ENCODE measurements at places on chromosomes 7 and 10. TPM values are rescaled to one million over a fixed set of nuclear protein-coding genes. Genes with fewer than 3 reads are reported as not detected.

The NOBOX gene
- not detected for total RNA-seq

The BEND7 gene
- total RNA-seq = 0.56 TPM

The SLC35G1 gene
- total RNA-seq = 1.8 TPM

The ENTPD7 gene
- 16.0 TPM for total RNA-seq

The GLRX3 gene
- 109 TPM for total RNA-seq

The RELN gene
- 0.52 TPM for total RNA-seq

The LIPM gene
- not detected for total RNA-seq

The FKBP9 gene
- total RNA-seq = 62.9 TPM

The IDI2 gene
- total RNA-seq = not detected

The ELFN1 gene
- total RNA-seq = 0.68 TPM

The SPDYE6 gene
- total RNA-seq = not detected

The PIK3AP1 gene
- 1.0 TPM for total RNA-seq

The CEP55 gene
- 17.8 TPM for total RNA-seq

The NCAPG2 gene
- 24.1 TPM for total RNA-seq

The LIPF gene
- not detected for total RNA-seq

The C10orf67 gene
- total RNA-seq = 0.08 TPM

The CNPY1 gene
- total RNA-seq = not detected

The C7orf57 gene
- 1.00 TPM for total RNA-seq

The ABCB8 gene
- total RNA-seq = 25.1 TPM

The LAMB1 gene
- 35.0 TPM for total RNA-seq

The CUZD1 gene
- total RNA-seq = 0.24 TPM

The CADPS2 gene
- total RNA-seq = 2.4 TPM

The GIMAP2 gene
- total RNA-seq = 1.1 TPM

The IMPDH1 gene
- 38.5 TPM for total RNA-seq

The RTKN2 gene
- 8.9 TPM for total RNA-seq

The MMD2 gene
- not detected for total RNA-seq

The MBL2 gene
- total RNA-seq = not detected
